Subcutaneous preadipocyte (primary cell): ENCODE measurements at places on chromosomes 3 and 15. TPM values are rescaled to one million over a fixed set of nuclear protein-coding genes. Genes with fewer than 3 reads are reported as not detected.

The IFRD2 gene
- total RNA-seq, result 133 and 152 TPM in 2 replicates

The RASGRF1 gene
- not detected in 2 replicates for total RNA-seq

The GRAMD1C gene
- total RNA-seq, result 0.73 and 1.8 TPM in 2 replicates

The DPH6 gene
- total RNA-seq, result 12.5 and 20.5 TPM in 2 replicates

The IL17RE gene
- total RNA-seq, result 10.3 and 13.9 TPM in 2 replicates

The SLC6A11 gene
- not detected in 2 replicates for total RNA-seq

The PRICKLE2 gene
- total RNA-seq, result 32.0 and 32.1 TPM in 2 replicates

The CNTN4 gene
- not detected in 2 replicates for total RNA-seq

The SLC22A14 gene
- 0.20 and 1.5 TPM in 2 replicates for total RNA-seq

The TBCCD1 gene
- total RNA-seq, result 14.7 and 19.7 TPM in 2 replicates

The PLCL2 gene
- total RNA-seq, result 41.9 and 43.4 TPM in 2 replicates

The PTX3 gene
- total RNA-seq, result 340 and 452 TPM in 2 replicates

The LRRIQ4 gene
- not detected in 2 replicates for total RNA-seq

The CDC25A gene
- 4.8 and 18.6 TPM in 2 replicates for total RNA-seq

The XIRP1 gene
- total RNA-seq, result not detected in 2 replicates

The CBLB gene
- total RNA-seq, result 28.9 and 45.2 TPM in 2 replicates

The GP5 gene
- under 0.01 TPM in 1 of 2 replicates, not detected in the other for total RNA-seq

The RLBP1 gene
- total RNA-seq, result not detected in 2 replicates

The FES gene
- total RNA-seq, result 15.4 and 25.7 TPM in 2 replicates

The CADM2 gene
- total RNA-seq, result under 0.01 TPM in 1 of 2 replicates, not detected in the other

The ZPLD1 gene
- not detected in 2 replicates for total RNA-seq

The CHL1 gene
- total RNA-seq, result 0.20 and 15.1 TPM in 2 replicates

The CNTN3 gene
- 0.78 and 2.2 TPM in 2 replicates for total RNA-seq

The HACD2 gene
- total RNA-seq, result 14.0 and 22.1 TPM in 2 replicates

The TMEM158 gene
- 26.8 and 35.0 TPM in 2 replicates for total RNA-seq

The GOLGA6B gene
- not detected in 2 replicates for total RNA-seq

The CTXN2 gene
- not detected in 2 replicates for total RNA-seq

The PIERCE2 gene
- total RNA-seq, result 0.73 and 1.4 TPM in 2 replicates

The CLDN16 gene
- total RNA-seq, result not detected in 2 replicates

The FMN1 gene
- total RNA-seq, result under 0.01 and 0.59 TPM in 2 replicates

The CYP8B1 gene
- not detected in 2 replicates for total RNA-seq

The FSIP1 gene
- 0.98 and 1.1 TPM in 2 replicates for total RNA-seq

The LTF gene
- total RNA-seq, result not detected in 2 replicates

The LNP1 gene
- 4.3 and 4.4 TPM in 2 replicates for total RNA-seq

The AHSG gene
- total RNA-seq, result not detected in 2 replicates

The CAPN3 gene
- 1.2 and 1.5 TPM in 2 replicates for total RNA-seq

The ARGFX gene
- not detected in 2 replicates for total RNA-seq

The CELF6 gene
- total RNA-seq, result not detected in 2 replicates

The IL1RAP gene
- 8.5 and 12.3 TPM in 2 replicates for total RNA-seq

The SKOR1 gene
- total RNA-seq, result under 0.01 TPM in 2 replicates

The RFTN1 gene
- 40.4 and 55.5 TPM in 2 replicates for total RNA-seq
